ENCODE measurements at places on chromosomes 3 and 15. TPM values are rescaled to one million over a fixed set of nuclear protein-coding genes. Genes with fewer than 3 reads are reported as not detected.

The PDZRN3 gene
- total RNA-seq, result 12.8 TPM

The TUSC7 gene
- total RNA-seq, result not detected

The TMEM45A gene
- total RNA-seq, result 237 TPM

The MST1R gene
- total RNA-seq, result 0.79 TPM

The MTHFS gene
- 9.3 TPM for total RNA-seq

The KCNMB2 gene
- total RNA-seq, result not detected

Measured in placental epithelial cell (primary cell).